ENCODE measurements at places on chromosomes 11 and 22.

GRCh38 chr11:35905646-35906276, 38.1 kb upstream of the LDLRAD3 start:
- DNase-seq = no peak

- no peak for DNase-seq
These were observed 5.6 kb downstream of the UVRAG start for GRCh38 chr11:75820645-75821044.

- no peak for DNase-seq
These were observed 50.0 kb downstream of the TRIM44 start for GRCh38 chr11:35712533-35712932.

DNA sequence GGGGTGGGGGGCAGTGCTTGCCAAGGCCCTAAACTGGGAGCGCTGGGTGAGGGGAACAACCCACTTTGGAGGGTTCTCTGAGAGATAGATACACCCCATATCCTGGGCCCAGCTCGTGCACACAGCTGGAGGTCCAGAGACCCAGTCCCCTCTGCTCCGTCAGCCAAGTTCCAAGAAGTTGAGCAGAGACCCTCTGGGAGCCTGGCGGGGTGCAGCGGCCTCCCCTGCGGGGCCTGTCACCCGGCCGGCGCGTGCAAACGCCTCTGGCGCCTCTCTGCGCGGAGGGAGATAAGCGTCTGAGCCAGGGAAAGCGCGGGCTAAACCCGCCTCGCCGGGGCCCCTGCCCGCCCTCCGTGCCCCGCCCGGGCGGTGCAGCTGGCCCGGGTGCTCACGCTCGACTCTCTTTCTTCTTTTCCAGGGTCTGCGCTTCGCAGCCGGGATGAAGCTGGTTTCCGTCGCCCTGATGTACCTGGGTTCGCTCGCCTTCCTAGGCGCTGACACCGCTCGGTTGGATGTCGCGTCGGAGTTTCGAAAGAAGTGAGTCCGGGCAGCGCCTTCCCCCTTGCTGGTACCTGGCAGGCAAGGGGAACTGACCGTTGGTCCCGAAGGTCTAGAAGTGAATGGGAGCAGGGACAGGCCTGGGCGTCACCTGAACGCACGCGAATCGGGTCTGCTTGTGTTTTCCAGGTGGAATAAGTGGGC, 540 bp downstream of the ADM start:
- no peak for DNase-seq

- no peak for DNase-seq
These were observed 4.3 kb upstream of the CHID1 start for GRCh38 chr11:914747-915501.

DNA sequence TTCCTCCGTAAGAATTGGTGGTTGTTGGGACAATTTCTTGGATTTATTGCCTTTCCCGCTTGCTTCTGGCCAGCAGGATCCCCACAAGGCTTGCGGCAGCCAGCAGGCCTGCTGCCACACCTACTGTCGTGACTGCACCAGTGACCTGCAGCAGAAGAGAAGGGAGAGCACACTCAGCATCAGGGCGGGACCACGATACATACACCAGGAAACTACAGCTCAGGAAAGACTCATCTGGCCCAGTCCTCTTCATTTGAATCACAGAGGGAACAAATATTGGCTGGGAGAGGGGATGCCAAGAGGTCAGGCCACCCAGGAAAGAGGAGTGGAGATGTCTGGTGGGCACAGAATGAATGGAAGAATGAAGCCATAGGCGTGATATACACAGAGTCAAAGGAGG, 10.3 kb downstream of the PLAAT2 start:
- DNase-seq = no peak

DNA sequence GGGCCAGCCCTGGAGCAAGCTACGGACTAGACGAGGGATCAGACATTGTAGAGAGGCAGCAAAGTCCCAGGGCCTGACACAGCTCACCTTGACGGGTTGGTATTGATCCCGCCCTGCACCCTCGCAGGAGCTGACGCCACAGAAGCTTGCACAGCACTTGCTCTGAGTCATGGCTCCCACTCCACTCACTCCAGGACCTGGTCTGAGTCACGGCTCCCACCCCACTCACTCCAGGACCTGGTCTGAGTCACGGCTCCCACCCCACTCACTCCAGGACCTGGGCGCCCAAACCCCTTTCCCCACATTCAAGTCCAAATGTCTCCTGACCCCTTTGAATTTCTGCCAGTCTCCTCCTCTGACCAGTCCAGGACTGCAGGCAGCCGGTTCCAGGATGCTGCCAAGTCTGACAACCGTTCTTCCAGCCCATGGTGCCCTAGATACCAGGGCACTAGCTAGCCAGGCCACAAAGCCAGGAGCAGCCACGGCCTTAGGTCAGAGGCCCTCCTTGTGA, 6.0 kb upstream of the PNPLA5 start:
- DNase-seq = no peak

DNA sequence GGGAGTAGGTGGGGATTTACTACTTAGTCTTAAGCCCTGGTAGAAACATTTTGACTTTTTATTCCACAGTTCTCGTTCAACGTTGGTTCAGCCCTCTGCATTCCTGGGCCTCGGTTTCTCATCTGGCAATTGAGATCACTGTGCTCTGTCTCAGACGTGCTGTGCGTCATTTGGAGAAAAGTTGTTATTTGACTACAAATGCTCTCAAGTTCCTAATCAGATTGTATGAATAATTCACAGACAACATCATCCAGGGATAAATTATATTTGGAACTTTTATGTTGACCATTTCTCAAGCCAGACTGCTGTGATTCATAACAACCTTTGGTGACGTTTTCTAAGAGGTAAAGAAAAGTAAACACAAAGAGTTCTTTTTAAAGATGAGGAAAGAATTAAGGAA, 69.2 kb downstream of the BLID start:
- DNase-seq = no peak

GRCh38 chr11:101668236-101668635, 84.4 kb upstream of the TRPC6 start:
- DNase-seq = no peak

DNA sequence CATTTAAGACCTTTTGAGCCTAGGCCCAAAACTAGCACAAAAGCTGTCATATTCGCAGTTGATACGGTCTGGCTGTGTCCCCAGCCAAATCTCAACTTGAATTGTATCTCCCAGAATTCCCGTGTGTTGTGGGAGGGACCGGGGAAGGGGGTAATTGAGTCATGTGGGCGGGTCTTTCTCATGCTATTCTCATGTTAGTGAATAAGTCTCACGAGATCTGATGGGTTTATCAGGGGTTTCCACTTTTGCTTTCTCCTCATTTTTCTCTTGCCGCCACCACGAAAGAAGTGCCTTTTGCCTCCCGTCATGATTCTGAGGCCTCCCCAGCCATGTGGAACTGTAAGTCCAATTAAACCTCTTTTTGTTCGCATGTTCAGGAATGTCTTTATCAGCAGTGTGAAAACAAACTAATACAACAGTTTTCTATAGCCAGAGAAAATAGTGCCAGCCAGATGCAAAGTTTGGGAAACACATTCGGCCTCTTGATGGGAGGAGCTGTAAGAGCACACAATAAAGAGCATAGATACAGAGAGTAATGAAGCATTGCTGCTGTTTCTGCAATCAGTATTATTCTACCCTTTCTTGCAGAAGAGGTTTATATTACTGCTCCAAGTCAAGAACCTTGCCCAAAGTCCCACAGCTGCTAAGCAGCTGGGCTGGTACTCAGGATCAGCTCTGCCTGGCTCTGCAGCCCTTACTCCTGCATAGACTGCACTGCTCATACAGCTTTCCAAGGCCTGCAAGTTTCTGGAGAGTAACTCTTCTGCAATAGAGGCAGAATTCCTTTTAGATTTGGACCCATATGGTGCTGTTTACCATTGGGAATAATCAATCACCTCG, 2.0 kb upstream of the ZNF195 start:
- no peak for DNase-seq

- no peak for DNase-seq
These were observed 303.5 kb upstream of the ANO3 start for GRCh38 chr11:26028393-26028911.

Measured in NT2/D1 (cell line).